ENCODE measurements at places on chromosomes 5 and 9. TPM values are rescaled to one million over a fixed set of nuclear protein-coding genes. Genes with fewer than 3 reads are reported as not detected.

- DNase-seq = peak; percentile 16
- H3K27ac ChIP-seq = no peak overlapping the region
- peaks cover 32% of the 10 kb centered on the region for H3K36me3 ChIP-seq
- H3K4me3 ChIP-seq = no peak overlapping the region
Measured at GRCh38 chr5:140694276-140694675, 3.0 kb downstream of the HARS2 start.

DNA sequence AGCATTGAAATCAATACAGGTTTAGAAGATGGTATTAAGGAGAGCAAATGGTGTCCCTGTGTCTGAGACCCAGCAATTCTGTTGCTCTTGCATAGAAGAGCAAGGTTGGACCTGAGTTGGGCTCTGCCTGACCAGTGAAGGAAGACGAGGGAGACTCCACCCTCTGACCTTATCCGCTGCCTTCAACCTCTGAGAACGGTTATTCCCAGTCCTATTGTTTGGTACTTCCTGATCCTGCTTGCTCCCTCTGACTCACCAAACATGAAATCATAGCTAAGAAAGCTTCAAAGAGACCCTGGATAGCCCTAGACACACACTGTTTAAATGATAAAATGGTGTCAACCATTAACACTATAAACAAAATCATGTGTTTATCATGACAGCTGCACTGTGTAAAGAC is 218.5 kb downstream of the PLK2 start:
- H3K4me1 ChIP-seq = no peaks in the 10 kb centered on the region
- H3K4me3 ChIP-seq = no peak overlapping the region
- no peak for DNase-seq

C9orf152 gene
- total RNA-seq = not detected

DNA sequence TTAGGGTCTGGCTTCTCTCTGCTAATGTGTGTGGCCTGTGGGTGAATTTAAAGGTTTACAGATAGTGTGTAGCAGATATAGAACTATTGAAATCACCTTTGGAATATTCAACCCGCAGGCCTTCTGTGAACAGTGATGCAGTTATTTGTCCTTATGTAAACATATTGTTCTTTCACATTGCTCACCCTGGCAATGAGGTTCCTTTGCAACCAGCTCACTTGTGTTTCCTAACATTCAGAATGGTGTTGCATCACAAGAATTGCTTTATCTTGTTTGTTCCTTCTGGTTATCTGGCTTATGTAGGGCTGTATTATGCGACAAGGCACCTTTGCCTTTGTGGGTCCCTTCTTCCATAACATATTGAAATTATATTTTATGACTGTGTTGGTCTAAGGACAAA is 370.3 kb downstream of the NNT start:
- H3K27ac ChIP-seq = no peak overlapping the region
- no peak for DNase-seq
- no peaks in the 10 kb centered on the region for H3K36me3 ChIP-seq
- no peak overlapping the region for H3K4me3 ChIP-seq
- no peaks in the 10 kb centered on the region for H3K27me3 ChIP-seq

MOB3B gene
- 11.8 TPM for total RNA-seq

RPL37 gene
- 1,376 TPM for total RNA-seq

GRCh38 chr9:110748251-110748893 is 79.8 kb downstream of the MUSK start:
- H3K4me3 ChIP-seq = no peak overlapping the region
- no peaks in the 10 kb centered on the region for H3K27me3 ChIP-seq
- H3K36me3 ChIP-seq = no peaks in the 10 kb centered on the region
- no peak overlapping the region for H3K27ac ChIP-seq
- no peak for DNase-seq

DNA sequence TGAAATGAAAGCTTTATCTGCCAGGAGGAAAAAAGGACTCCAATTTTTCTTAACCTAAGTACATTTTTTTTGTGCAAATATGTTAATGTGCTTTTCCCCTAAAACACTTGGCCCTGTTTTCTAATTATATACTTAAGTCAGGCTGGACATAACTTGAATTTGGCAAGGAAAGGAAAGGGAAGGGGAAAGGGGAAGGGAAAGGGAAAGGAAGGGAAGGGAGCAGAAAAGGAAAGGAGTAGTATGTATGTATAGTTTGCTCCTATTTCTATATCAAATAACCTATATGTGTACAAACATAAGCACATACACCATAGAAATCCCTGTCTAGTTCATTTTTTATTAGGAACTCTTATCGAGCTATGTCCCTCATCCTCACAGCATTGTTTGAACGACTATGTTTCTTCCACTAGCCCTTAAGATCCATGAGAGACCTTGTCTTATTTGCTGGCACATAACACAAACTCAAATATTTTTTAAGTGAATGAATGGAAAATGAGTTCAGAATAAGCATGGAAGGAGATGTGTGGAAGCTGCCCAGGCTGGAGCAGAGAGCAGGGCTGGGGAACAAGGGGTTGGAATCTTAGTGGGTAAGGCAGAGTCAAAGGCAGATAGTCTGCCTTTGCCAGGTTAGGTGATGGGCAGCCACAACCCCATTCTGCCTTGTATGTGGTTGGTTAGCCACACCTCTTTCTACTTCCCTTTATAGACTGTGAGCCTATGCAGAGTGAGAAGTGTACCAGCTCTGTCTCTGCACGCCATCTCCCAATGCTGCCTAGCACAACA is 70.0 kb downstream of the KLHL3 start:
- no peaks in the 10 kb centered on the region for H3K4me1 ChIP-seq
- no peak for DNase-seq
- no peak overlapping the region for H3K4me3 ChIP-seq
- H3K27me3 ChIP-seq = no peaks in the 10 kb centered on the region

DNA sequence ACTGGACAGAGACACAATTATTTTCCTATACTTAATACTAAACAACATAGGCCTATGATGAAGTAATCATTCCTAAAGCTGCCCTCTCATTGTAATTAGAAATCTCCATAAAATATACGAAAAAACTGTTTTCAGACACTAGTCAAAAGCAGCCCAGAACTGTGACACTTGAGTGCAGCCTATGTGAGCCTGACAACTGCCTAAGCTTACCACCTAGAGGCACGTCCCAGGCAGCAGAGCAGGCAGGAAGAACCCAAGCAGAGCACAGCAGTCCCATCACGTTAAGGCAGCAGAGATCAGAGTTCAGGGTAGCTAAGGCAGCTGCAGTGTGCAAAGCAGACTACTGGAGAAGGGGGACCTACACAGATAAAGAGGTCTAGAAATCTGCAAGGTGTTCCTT is 46.4 kb downstream of the GOLPH3 start:
- no peak for DNase-seq
- H3K36me3 ChIP-seq = peaks cover 3% of the 10 kb centered on the region
- H3K27me3 ChIP-seq = no peaks in the 10 kb centered on the region
- H3K27ac ChIP-seq = no peak overlapping the region
- no peaks in the 10 kb centered on the region for H3K4me1 ChIP-seq
- H3K4me3 ChIP-seq = no peak overlapping the region

DNA sequence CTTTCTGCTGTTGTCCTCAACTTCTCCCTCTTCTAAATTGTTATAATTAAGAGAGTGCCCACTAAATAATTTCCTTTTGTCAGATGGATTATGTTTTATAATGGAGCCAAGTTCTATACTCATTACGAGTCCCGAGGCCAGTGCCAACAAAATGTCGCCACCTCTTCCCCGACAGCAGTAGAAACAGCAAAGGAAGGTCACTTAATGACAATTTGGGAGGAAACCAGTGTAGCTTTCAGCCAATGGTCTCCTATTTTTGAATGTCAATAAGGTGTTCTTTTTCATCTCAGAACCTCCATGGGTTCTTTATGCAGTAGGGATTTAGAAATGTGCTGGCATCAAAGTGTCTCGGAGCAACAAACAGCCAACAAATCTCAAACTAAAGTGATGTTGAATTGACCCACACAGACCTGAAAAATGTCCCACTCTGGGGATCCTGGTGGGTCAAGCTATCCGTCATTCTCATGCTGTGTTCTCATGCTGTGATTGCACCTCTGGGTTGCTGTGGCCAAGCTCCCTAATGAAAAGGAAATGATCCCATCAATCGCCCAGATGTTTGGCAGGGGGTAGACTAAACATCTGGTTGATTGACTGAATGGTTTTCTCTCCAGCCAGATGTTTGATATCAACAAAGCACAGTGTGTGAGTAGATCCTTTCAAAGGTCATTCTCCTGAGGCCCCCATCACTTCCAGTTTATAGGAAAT is 291.9 kb downstream of the DMAC1 start:
- DNase-seq = no peak
- H3K36me3 ChIP-seq = no peaks in the 10 kb centered on the region
- no peaks in the 10 kb centered on the region for H3K27me3 ChIP-seq
- H3K4me1 ChIP-seq = no peaks in the 10 kb centered on the region

GRCh38 chr5:103780794-103781193 is 218.2 kb upstream of the NUDT12 start:
- no peaks in the 10 kb centered on the region for H3K36me3 ChIP-seq
- no peak for DNase-seq
- no peak overlapping the region for H3K4me3 ChIP-seq
- H3K27ac ChIP-seq = no peak overlapping the region

DNA sequence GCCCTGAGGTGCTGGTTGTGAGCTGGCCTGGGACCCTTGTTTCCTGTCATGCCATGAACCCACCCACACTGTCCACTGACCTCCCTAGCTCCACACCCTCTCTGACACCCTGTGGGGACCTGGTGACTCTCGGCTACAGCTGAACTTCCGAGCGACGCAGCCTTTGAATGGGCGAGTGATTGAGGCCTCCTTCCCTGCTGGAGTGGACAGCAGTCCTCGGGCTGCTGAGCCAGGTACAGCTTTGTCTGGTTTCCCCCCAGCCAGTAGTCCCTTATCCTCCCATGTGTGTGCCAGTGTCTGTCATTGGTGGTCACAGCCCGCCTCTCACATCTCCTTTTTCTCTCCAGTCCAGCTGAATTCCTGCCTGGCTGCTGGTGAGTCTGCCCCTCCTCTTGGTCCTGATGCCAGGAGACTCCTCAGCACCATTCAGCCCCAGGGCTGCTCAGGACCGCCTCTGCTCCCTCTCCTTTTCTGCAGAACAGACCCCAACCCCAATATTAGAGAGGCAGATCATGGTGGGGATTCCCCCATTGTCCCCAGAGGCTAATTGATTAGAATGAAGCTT is 6.1 kb downstream of the CA9 start:
- no peaks in the 10 kb centered on the region for H3K27me3 ChIP-seq
- no peak overlapping the region for H3K4me3 ChIP-seq
- H3K27ac ChIP-seq = no peak overlapping the region
- peaks cover 10% of the 10 kb centered on the region for H3K36me3 ChIP-seq
- no peak for DNase-seq

GRCh38 chr9:108552459-108553040 is 303.2 kb downstream of the ACTL7B start:
- H3K27me3 ChIP-seq = no peaks in the 10 kb centered on the region
- no peaks in the 10 kb centered on the region for H3K36me3 ChIP-seq
- H3K4me1 ChIP-seq = peaks cover 4% of the 10 kb centered on the region
- no peak overlapping the region for H3K4me3 ChIP-seq
- DNase-seq = no peak

DNA sequence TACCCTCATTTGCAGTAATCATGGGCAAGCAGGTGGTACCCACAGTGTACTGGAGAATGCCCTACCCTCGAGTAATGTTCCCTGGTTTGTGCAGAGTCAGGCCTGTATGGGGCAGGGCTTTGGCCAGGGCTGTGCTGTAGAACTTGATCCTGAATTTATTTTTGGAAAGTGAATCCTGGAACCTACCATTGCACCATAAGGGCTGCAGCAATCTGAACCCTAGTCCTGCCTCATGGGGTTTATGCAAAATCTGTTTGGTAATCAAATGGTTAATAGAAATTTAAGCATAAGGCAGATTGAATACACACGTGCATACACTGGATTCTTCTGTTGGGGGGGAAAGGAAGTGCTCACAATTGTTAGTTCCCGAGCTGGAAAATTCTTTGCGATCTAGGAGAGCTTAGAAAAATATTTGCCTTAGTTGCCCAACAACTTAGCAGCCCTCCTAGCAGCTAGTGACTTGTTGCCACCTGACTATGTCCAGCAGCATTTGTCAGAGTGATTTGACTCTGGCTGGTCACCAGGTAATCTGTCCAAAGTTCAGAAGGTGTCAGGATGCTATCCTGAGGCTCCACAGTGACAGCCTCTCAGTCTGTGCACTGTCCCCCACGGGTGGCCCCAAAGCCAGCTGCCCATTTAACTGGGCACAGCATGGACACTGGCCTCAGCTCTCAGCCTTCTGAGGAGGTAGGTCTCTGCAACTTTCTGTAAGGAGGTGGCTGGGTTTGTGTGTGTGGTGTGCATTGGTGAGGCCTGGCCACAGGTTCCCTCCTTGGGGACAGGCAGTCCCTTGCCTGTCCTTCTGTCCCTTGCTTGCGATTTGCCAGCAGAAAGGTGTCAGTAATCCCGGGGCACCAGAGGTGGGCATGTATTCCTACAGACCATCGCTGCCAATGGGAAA is 8.3 kb downstream of the MVB12B start:
- peaks cover 2% of the 10 kb centered on the region for H3K36me3 ChIP-seq
- DNase-seq = no peak
- no peaks in the 10 kb centered on the region for H3K27me3 ChIP-seq
- H3K4me3 ChIP-seq = no peak overlapping the region
- H3K27ac ChIP-seq = peak overlapping the region; percentile 78

- peaks cover 26% of the 10 kb centered on the region for H3K4me1 ChIP-seq
- H3K27me3 ChIP-seq = peaks cover 32% of the 10 kb centered on the region
- no peak overlapping the region for H3K27ac ChIP-seq
- H3K36me3 ChIP-seq = no peaks in the 10 kb centered on the region
- H3K4me3 ChIP-seq = no peak overlapping the region
Measured at GRCh38 chr9:74503219-74503618, 6.1 kb downstream of the RORB start.

DNA sequence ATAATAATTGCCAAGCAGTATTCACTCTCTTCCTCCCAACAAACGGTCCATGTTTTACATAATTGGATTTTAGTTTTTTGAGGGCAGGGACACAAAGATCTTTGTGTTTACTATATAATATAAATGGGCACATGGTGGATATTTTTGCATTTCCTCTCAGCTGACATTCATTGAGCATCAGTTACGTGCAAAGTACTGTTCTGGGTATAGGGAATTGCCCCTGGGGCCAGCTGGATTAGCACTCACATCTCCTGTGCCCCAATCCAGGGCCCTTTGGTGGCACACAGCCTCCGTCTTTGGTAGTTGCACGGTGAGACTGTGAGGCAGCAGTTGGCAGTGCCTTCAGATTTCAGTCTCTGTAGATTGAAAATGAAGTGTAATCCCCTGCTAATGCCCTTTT is 1.6 kb downstream of the TDRD7 start:
- peaks cover 2% of the 10 kb centered on the region for H3K4me1 ChIP-seq
- DNase-seq = no peak

DNA sequence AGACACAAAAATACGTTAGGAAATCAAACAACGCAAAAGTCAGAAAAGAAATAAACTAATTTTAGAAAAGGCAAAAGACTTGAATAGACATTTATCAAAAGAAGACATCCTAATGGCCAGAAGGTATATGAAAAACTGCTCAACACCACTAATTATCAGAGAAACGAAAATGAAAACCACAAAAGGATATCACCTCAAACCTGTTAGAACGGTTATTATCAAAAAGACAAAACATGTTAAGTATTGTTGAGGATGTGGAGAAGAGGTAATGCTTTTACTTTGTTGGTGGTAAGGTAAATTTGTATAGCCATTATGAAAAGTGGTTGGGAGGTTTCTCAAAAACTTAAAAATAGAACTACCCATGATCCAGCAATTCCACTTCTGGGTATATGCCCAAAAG is 230.0 kb upstream of the RGMB start:
- no peaks in the 10 kb centered on the region for H3K4me1 ChIP-seq
- H3K36me3 ChIP-seq = no peaks in the 10 kb centered on the region
- no peaks in the 10 kb centered on the region for H3K27me3 ChIP-seq
- H3K4me3 ChIP-seq = no peak overlapping the region

Measured in spinal cord (tissue), 10 donors.